ENCODE measurements at places on chromosomes 12 and 14. TPM values are rescaled to one million over a fixed set of nuclear protein-coding genes. Genes with fewer than 3 reads are reported as not detected.

DNA sequence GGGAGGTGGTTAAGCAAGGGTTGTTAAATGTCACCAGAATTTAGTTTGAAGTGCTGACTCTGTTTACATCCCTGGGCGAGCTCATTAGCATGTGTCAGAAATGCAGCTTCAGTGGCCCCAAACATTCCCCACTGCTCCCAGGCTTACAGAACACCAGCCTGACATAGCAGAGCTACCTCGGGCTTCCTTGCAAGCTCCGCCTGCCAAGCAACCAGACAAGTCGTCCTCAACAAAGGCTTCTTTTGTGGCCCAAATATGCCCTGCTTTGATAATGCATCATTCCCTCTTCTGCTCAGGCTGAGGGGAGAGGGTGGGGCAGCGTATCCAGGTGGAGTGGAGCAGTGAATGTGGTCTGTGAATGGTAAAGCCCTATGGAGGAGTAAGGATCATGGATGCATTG lies 28.0 kb downstream of the ERH start:
- H3K36me3 ChIP-seq, result peaks cover 22% of the 10 kb centered on the region
- H3K4me1 ChIP-seq, result peaks cover 28% of the 10 kb centered on the region
- no peak overlapping the region for H3K27ac ChIP-seq

- H3K36me3 ChIP-seq, result no peaks in the 10 kb centered on the region
- no peaks in the 10 kb centered on the region for H3K4me1 ChIP-seq
- DNase-seq, result no peak
These were observed 400.9 kb downstream of the SNAPC1 start for GRCh38 chr14:62162998-62163589.

GRCh38 chr12:41441180-41441579 lies 253.1 kb downstream of the PDZRN4 start:
- H3K4me3 ChIP-seq, result no peak overlapping the region
- no peak for DNase-seq
- H3K36me3 ChIP-seq, result no peaks in the 10 kb centered on the region
- no peaks in the 10 kb centered on the region for H3K27me3 ChIP-seq
- H3K27ac ChIP-seq, result no peak overlapping the region
- peaks cover 2% of the 10 kb centered on the region for H3K4me1 ChIP-seq

DNA sequence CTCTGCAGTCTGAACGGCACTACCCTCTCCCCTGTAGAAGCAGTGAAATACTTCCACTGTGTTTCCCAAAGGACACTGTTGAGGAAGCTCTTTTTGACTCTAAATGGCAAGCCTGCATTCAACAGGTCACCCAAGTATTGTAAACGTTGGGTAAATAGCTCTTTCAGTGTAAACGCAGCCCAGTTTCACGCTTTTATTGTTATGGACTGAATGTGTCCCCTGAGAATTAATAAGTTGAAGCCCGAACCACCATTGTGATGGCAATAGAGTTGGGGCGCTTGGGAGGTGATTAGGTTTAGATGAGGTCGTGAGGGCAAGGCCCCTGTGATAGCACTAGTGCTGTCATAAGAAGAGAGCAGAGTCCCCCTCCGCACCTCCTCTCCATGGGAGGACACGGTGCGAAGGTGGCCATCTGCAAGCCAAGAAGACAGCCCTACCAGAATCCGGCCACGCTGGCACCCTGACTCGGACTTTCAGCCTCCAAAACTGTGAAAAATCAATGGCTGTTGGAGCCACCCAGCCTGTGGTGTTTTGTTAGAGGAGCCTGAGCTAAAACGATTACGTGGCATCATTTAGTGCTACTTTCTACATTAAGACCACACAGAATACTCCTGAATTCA lies 1.1 kb downstream of the SERPINA10 start:
- H3K27ac ChIP-seq, result no peak overlapping the region
- DNase-seq, result no peak
- no peaks in the 10 kb centered on the region for H3K36me3 ChIP-seq

GRCh38 chr14:69570836-69571330 lies 3.8 kb downstream of the CCDC177 start:
- H3K4me3 ChIP-seq, result no peak overlapping the region
- peaks cover 9% of the 10 kb centered on the region for H3K4me1 ChIP-seq
- H3K27me3 ChIP-seq, result peaks cover 75% of the 10 kb centered on the region
- no peak for DNase-seq
- H3K27ac ChIP-seq, result no peak overlapping the region
- no peaks in the 10 kb centered on the region for H3K36me3 ChIP-seq

GRCh38 chr12:119274636-119275065 lies 59.9 kb upstream of the CCDC60 start:
- no peak overlapping the region for H3K4me3 ChIP-seq
- no peaks in the 10 kb centered on the region for H3K27me3 ChIP-seq
- H3K27ac ChIP-seq, result no peak overlapping the region
- no peaks in the 10 kb centered on the region for H3K4me1 ChIP-seq

Gene GPR84
- total RNA-seq, result 0.62 TPM

Gene MOK
- 6.5 TPM for total RNA-seq

Gene ACSS3
- total RNA-seq, result not detected

Gene TOMM20L
- not detected for total RNA-seq

Gene ART4
- total RNA-seq, result not detected

Gene EPYC
- total RNA-seq, result not detected

Data from activated naive CD8-positive, alpha-beta T cell treated with anti-CD3 and anti-CD28 coated beads for 36 hours (primary cell).